Stimulated activated CD4-positive, alpha-beta T cell treated with anti-CD3 and anti-CD28 coated beads, Interleukin-12 subunit alpha, Interleukin-12 subunit beta, amount 100 ng/mL, for 24 hours (primary cell): ENCODE measurements at places on chromosomes 3 and 15.

DNA sequence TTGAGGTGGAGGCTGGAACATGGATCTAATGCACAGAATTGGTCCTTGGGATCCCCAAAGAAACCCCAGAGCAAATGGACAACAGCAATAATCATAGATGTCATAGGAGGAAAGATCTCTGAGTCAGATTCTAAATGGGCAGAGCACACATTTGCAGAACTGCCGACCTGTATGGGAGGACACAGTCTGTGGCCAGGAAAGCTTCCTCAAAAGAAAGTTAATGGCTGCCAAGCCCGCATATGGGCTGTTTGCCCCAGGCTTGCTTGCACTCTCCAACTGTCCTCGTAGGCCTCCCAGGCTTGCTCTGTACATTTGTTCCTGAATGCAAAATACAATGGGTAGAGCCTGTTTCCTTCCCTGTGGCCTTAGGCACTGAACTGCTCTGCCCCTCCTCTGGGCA lies 102.0 kb upstream of the PLXNA1 start:
- DNase-seq = no peak

- no peak for DNase-seq
Observed at GRCh38 chr15:56792211-56792610, 58.9 kb upstream of the ZNF280D start.

GRCh38 chr3:185399737-185400667 lies 37.1 kb downstream of the MAP3K13 start:
- no peak for DNase-seq

DNA sequence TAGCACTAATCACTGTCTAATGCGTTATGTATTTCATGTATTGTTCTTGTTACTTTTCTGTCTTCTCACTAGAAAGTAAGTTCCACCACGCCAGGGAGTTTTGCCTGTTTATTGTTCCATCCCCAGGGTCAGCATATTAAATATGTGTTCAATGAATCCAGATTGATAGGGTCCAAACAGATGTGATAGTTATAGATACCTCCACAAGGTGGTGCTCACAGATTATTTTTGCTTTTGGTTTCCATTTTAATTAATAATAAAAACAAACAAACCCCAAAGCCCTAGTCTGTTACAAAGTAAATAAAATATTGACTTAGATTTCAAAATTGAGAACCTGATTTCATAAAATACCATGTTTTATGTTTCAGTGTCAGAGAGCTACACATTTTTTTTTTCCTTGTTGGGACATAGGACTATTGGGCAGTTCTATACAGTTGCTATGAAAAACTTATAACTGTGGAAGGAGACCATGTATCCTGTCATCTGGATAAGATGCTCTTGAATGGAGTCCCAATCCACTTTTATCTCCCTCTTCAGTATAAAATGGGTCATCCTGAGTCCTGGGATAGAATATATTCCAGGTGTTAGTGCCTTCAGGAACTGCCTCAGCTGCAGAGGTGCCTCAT lies 12.4 kb downstream of the OTOL1 start:
- DNase-seq = no peak

DNA sequence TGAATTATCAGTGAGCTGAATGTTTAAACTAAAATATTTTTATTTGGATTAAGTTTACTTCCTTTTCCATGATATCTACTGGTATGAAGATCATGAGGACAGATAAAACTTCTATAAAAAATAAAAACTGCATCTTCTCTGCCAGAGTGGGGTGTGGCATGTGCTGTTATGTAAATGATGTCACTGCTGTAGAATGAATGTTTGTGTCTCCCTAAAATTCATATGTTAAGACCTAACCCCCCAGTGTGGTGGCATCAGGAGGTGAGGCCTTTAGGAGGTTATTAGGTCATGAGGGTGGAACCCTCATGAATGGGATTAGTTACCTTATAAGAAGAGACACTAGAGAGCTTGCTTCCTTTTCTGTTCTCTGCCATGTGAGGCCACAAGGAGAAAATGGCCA lies 178.7 kb upstream of the DPH6 start:
- no peak for DNase-seq

GRCh38 chr3:15942462-15942861 lies 144.7 kb upstream of the ANKRD28 start:
- DNase-seq = no peak

GRCh38 chr15:56783156-56783856 lies 50.0 kb upstream of the ZNF280D start:
- no peak for DNase-seq

DNA sequence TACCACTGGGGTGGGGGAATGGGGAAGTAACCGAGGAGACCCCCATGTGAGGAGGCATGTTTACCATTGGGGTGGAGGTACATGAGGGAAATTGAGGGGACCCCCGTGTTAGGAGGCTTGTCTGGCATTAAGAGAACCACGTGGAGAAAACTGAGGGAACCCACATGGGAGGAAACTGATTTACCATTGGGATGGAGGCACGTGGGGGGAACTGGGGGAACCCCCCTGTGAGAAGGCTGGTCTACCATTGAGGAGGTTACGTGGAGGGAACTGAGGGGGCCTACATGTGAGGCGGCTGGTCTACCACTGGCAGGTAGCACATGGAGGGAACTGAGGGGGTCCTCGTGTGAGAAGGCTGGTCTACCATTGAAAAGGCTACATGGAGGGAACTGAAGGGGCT lies 159.4 kb downstream of the FBLN2 start:
- DNase-seq = no peak
